ENCODE measurements at places on chromosomes 4 and X. TPM values are rescaled to one million over a fixed set of nuclear protein-coding genes. Genes with fewer than 3 reads are reported as not detected.

Gene OPRPN
- total RNA-seq = not detected

Gene RHOXF2B
- total RNA-seq = not detected

Gene MAMLD1
- 1.2 TPM for total RNA-seq

Gene CXCL5
- total RNA-seq = 10.9 TPM

Gene FAM47A
- not detected for total RNA-seq

Gene ETDA
- not detected for total RNA-seq

Gene CXorf66
- not detected for total RNA-seq

Gene DNAAF6
- total RNA-seq = not detected

Gene CNKSR2
- total RNA-seq = 1.0 TPM

All from epithelial cell of alveolus of lung (primary cell).